ENCODE measurements at places on chromosomes 13 and 19.

GRCh38 chr13:34421347-34421719, 520.7 kb upstream of the NBEA start:
- no peak for DNase-seq

DNA sequence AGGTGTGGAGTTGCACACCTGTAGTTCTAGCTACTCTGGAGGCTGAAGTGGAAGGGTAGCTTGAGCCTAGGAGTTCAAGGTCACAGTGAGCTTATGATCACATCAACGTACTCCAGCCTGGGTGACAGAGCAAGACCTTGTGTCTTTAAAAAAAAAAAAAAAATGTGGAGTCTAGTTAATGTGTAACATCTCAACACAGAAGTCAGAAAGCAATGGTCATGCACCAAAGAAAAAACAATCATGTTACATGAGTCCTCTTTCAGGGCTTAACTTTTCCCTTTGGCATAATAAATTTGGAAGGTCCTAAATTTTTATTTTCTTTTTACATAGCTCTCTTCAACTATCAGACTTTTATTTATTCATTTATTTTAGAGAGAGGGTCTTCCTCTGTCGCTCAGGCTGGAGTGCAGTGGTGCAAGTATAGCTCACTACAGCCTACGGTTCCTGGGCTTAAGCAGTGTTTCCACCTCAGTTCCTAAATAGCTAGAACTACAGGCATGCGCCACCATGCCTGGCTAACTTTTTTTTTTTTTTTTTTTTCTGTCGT, 22.3 kb downstream of the SETDB2 start:
- peak; percentile 84 for DNase-seq

- DNase-seq: no peak
Observed at GRCh38 chr19:22427547-22427946, 5.4 kb upstream of the ZNF98 start.

DNA sequence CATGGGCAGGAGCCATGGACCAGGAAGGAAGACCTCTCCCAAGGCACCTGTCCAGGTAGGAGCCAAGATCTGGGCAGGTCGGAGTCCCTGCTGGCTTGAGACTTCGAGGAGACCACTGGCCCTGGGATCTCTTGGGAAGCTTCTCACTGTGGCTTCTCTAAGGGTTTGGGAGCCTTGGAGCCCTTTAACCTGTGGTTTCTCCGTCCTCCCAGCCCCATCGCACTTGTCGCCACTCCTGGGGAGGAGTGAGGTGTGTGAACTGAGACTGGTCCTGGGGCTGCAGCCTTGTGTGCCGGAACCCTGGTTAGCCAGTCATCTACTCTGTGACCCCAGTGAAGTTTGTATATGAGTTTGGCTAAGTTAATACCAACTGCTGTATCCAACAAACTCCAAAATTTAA, 8.2 kb downstream of the ZNF805 start:
- no peak for DNase-seq

- DNase-seq: no peak
Observed at GRCh38 chr13:100811024-100811865, 136.7 kb upstream of the TMTC4 start.

- DNase-seq: no peak
Observed at GRCh38 chr13:37736045-37736444, 133.5 kb downstream of the TRPC4 start.

GRCh38 chr19:16026756-16027155, 49.5 kb upstream of the TPM4 start:
- no peak for DNase-seq

DNA sequence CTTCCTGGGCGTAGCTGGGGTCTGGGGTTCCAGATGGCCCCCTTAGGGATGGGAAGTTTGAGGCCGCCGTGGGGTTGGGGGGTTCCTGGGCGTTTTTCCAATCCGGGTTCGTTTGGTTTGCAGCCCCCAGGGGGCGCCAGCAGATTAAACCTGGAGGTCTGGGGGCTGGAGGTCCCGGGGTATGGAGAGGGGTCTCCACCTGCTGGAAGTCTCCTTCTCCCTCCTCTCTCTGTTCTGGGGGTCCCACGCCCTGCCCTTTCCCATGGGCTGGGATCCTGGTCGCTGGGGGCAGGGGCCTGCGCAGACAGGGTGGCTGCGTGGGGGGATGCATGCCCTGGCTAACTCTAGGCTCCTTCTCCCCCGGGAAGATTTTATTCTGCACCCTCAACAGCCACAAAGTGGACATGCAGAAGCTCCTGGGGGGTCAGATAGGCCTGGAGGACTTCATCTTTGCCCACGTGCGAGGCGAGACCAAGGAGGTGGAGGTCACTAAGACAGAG, 899 bp downstream of the GIPC3 start:
- DNase-seq: no peak

DNA sequence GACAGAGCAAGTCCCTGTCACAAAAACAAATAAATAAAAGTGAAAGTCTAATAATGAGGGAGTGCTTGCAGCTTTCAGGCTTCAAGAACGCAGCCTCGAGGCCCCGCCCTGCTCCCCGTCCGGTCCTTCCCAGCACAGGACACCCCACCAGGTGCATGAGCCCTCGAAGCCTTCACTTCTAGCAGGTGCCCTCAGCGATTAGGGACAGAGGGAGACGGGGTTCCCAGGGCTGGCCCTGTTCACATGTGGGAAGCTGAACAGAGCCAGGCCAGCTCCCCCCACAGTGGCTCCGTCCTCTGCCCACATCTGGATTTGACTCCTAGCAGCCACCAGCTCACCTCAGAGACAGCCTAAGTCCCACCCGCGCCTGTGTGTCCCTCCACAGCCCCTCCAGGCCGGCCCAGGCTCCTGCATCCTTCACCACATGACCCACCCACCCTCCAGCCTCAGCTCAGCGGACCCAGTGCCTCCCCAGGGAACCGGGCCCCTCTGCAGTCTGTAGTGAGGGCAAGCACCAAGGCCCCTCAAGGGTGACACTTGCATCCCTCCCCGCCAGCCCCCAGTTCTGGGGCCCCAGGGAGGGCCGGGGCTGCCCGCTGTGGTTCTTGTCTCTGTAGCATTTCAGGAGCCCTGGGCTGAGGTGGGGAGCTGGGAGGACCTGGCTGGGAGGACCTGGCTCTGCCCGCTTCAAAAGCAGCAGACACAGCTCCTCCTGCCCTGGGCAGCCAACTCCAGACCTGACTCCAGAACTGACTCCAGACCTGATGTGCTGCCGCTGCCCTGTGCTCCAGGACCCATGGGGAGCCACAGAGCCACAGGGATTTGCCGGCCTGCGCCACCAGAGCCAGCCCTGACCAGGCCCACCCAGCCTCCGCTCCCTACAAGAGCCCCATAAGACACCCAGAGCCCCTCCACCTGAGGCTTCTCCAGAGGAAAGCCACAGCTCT, 27.2 kb downstream of the GPX4 start:
- DNase-seq: no peak

- DNase-seq: no peak
Observed at GRCh38 chr13:69410761-69411160, 696.9 kb upstream of the ATXN8OS start.

GRCh38 chr19:55158848-55159749, 1.6 kb upstream of the TNNI3 start:
- DNase-seq: no peak

GRCh38 chr13:35851881-35852280, 279.3 kb downstream of the DCLK1 start:
- DNase-seq: no peak

DNA sequence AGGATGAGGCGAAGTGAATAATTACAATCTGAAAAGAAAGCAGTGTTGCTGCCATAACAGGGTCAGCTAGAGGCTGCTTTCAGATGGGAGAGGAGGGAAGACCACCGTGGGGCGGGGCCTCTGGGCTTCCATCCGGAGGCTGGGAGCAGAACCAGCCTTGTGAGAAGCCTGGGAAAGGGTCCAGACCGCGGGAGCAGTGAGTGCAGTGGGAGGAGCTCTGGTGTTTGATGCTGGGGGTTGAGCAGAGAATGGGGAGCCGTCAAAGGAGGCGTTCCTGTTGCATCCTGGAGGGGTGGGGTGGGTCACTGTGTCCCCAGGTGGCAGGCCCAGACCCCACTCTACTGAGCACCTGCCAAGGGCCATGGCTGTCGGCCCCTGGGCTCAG, 18.1 kb downstream of the NKPD1 start:
- DNase-seq: no peak

DNA sequence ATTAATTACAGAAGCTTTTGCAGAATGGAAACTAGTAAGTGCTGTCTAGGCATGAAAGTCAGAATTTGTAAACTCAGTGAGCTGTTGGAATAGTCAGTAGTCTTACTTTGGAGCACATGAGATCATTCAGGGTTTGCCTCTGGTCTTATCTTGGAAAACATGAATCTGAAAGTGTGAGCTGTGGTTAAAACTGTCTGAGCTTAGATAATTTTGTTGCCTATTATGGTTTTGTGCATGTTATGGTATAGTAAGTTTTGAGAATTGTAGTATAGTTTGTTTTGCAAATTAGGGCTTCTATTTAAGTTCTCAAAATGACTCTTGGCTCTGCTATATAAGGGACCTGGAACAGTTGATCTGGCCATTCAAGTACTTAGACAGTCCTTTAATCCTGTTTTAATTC, 53.7 kb upstream of the TRPC4 start:
- no peak for DNase-seq

DNA sequence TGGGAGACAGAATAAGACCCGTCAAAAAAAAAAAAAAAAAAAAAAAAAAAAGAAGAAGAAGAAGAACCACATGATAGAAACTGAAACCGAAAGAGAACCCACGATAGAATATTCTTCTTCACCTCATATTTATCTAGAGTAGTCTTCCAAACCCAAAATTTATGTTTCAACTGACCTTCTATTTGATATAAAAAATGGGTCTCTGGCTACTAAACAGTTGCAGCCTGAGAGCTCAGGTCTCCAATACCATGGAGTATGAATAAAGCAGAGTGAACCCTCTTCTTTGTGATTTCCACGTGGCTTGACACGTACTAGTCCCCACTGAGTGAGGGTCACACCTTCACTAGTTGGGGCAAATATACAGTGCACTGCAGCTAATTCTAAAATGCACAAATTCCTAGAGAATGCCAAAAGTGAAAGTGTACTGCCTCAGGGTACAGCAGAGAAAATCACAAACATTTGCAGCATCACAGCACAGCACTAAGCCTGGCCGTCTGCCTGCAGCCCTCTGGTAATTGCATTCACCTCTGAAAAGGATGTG, 30.8 kb upstream of the RFC3 start:
- DNase-seq: peak; percentile 21

DNA sequence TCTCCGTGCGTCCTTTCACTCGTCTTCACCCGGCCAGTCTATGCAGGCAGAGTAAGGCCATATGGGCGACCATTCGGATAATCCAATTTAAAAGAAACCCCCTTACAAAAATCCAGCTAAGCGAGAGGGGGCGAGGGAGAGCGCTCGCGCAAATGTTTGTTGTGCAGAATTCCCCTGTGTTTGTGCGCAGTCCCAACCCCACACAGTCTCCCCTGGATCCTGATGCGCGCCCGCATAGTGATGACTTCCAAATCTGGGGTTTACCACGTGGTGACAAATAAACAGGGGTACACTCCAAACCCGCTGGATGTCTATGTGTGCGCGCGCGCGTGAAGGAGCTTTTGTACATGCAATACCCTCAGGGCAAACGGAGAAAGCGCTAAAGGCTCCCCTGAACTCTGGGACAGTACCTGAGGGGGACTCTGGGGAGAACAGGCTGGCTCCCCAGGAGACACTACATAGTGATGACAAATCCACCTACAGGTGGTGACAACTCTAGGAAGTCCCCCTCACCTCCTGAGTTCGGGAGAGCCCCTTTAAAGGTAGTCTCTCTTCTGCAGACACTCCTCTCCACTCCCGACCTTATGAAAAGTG, 8.5 kb downstream of the SOX21 start:
- DNase-seq: no peak

GRCh38 chr13:35699825-35700510, 223.5 kb upstream of the MAB21L1 start:
- DNase-seq: no peak

DNA sequence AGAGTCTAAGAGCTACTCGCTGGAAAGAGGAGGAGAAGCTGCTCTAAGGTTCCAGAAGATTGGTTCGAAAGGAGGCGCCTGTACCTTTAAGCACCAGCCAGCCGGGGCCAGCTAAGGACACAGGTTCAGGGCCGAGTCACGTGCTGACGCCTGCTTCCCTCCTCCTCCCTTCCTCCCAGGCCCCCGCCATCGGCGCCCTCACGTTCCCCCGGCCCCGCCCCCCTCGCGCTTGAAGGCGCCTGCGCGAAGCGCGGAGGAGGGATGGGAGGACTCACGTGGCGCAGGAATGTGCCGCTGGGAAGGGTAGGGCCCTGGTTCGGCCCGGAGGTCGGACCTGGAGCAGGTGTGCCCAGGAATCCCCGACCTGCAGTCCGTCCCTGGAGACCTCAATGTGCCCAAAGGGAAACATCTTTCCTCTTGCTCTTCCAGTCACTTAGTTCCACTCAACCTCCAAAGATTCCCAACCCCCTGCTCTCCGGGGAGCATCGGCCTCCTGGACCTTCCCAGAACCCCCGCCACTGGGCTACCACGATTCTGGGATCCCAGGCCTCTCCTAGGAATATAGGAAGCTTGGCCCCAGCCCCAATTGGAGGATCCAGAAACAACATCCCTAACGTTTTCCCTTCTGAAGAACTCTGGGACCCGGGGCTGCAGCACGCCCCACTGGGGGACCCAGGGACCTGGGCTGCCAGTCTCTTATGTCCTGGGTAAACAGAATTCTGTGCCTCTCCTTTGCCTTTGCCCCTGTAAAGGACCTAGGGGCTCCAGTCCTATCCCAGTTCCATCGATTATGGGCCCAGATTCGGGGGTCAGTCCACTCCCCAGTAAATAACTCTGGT, 2.5 kb downstream of the DBP start:
- peak; percentile 92 for DNase-seq

- no peak for DNase-seq
Observed at GRCh38 chr13:113665597-113666328, 1.3 kb upstream of the GRK1 start.

- DNase-seq: peak; percentile 39
Observed at GRCh38 chr19:17555929-17556813, 722 bp downstream of the COLGALT1 start.

GRCh38 chr13:84730376-84730775, 848.1 kb upstream of the SLITRK1 start:
- no peak for DNase-seq

- no peak for DNase-seq
Observed at GRCh38 chr19:48896191-48896720, 2.3 kb downstream of the TULP2 start.

DNA sequence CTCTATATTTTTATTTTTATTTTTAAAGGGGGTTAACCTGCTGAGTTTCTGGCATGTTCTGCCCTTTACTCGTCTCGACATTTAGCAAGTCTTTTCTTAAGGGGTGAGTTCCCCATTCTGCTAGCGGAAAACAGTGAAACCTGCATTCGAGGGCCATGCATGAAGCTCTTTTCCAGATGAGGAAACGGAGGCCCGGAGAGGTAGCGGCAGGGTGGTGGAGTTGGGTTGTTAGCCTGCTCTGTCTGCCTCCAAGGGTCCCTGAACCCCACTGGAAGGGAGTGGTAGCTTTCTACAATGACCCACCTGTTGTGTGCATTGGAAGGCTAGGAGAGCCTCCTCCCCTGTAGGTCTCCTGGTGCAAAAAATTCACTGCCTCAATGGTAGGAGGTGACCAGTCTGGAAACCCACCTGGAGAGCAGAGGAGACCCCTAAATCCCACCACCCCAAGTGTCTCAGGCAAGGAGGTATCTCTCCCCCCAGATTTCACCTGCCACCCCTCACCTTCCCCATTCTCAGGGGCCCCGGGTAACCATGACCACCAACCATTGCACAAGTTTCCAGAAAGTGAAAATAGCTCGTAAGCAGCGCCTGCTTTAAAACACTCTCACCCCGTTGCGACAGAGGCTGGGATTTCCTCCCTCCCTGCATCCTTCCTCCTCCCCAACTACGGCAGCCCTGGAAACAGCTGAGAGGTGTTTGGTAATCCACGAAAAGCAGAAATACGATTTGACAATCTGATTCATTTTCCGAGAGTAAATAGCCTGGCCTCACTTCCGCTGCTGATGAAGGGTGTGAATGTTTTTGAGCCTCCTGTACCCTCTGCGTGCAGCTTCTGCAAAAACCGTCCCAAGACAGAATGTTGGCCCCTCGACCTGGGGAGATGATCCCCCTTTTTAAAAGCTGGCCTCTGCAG, 3.5 kb downstream of the KLF2 start:
- peak; percentile 35 for DNase-seq
